ENCODE measurements at places on chromosomes 5 and 9. TPM values are rescaled to one million over a fixed set of nuclear protein-coding genes. Genes with fewer than 3 reads are reported as not detected.

- DNase-seq, result no peak
Observed at GRCh38 chr9:35559792-35560530, 45.1 kb upstream of the TESK1 start.

DNA sequence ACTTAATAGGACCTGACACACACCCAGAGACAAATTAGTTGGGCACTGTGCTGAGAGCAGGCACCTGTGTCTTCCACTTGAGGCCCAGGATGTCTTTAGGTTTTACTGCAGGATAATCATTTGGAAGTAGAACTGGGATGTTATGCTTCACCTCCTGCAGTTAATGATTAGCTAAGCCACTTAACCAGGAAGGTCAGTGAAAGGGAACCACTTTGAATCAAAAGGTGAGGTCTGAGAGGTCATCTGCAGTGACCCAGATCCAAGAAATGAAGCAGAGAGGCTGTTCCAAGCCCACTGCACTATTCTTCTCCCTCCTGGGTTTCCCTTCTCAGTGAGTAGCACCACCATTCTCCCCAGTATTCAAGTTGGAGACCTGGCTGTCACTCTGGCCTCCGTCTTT lies 110.5 kb downstream of the SNX18 start:
- DNase-seq, result no peak

DNA sequence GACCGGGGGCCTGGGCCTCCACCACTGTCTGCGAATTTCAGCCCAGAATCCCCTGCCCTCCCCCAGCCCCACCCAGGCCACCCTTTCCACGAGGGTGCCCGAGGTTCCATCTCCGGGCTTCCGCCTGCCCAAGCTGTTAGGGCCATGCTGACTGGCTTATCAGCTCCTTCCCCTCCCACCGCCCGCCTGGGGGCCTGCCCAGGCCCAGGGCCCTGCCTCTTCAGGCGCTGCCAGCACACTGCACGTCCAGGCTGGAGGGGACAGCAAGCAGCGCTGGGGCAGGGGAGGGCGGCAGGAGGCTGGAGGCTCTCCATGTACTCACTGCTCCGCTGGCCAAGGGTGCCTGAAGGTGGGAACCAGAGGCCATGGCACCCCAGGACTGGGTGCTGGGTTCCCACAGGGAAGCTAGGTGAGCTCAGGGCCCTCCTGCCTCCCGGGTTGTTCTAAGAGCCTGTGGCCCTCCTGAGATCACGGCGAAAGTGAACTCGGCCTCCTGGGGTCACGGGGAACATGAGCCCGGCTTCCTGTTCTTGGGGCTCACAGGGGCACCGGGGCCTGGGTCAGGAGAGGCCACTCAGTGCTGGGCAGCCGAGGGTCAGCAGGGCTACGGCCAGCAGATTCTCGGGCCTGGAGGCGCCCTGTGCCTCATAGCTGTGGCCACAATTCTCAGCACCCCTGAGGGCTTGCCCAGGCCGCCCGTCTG lies 57.7 kb upstream of the EGFL7 start:
- no peak for DNase-seq

GRCh38 chr5:100789694-100790093 lies 113.4 kb downstream of the ST8SIA4 start:
- DNase-seq, result no peak

DNA sequence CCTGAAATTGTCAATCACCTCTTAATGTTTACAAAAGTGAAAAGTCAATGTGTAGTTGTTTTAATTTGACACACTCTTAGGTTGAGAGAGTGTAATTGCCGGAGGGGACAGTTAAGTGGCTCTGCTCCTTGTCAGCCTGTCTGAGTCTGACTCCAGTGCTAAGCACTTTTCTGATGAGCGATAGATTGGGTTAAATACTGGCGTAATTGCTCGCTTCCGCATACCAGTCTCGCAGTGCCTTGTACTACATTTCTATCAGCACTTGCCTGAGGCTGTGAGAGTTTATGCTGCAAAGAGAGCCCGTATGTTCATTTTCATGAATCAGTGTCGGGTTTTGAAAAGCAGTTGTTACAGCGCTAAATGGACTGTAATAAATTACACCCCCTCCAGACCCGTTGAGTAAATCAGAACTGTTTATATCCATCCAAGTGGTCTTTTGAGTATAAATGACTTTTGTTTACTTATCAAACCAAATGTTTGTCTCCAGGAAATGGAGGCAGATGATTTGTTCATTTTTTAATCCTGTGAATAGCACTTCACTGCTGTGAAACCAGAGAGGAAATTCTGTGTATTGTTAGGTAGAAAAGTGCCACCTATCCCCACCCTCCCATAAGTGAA lies 41.0 kb upstream of the DMRT3 start:
- no peak for DNase-seq

Gene SLC24A2
- total RNA-seq, result not detected

Gene FOXI1
- not detected for total RNA-seq

Gene ZBED3
- total RNA-seq, result 40.1 TPM

Gene PCDHGC3
- 8.5 TPM for total RNA-seq
